Left renal cortex interstitium (tissue), 4 donors: ENCODE measurements at places on chromosomes 5 and 9. TPM values are rescaled to one million over a fixed set of nuclear protein-coding genes. Genes with fewer than 3 reads are reported as not detected.
A peak's percentile ranks its signal among the peaks of the same experiment; 100 is the strongest.

The ANGPTL2 gene
- polyA plus RNA-seq: 6.8 TPM

GRCh38 chr5:109191153-109191558 lies 218.6 kb downstream of the PJA2 start:
- no peak for DNase-seq

DNA sequence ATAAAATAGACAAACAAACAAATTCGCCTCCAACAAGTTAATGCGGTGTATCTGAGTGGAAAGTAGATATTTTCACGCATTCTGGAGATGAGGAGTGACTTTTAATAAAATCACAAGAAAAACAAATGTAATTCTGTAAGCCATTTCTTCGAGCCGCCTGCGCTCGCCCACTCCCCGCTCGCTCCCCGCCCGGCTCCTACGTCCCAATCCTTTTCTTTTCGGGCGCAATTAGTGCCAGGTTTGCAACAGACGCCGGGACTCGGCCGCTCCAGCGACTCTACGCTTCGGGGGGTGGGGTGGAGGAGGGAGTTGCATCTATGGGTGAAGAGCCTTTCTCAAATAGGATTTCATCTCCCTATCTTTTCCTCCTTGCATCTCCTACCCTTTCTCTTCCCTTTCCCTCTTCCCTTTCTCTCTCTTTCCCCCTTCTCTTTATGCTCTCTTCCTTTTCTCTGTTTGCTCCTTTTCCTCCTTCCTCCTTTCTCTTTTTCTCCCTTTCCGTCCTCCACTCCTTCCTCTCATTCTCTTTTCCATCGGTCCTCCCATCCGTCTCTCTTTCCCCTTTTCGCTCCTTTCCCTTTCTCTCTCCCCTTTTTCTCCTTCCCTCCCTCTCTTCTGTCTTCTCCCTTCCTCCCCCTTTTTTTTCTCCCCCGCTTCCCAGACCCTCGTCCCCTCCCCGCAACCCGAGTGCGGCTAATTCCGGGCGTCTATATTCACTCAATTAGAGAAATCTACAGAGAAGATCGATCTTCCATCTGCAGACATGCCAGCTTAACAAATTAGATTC lies 6.1 kb upstream of the OTP start:
- DNase-seq: no peak

The GHR gene
- polyA plus RNA-seq: 24.2 TPM

The TRIM52 gene
- 40.9 TPM for polyA plus RNA-seq

GRCh38 chr5:7925961-7926695 lies 57.2 kb downstream of the MTRR start:
- DNase-seq: no peak

DNA sequence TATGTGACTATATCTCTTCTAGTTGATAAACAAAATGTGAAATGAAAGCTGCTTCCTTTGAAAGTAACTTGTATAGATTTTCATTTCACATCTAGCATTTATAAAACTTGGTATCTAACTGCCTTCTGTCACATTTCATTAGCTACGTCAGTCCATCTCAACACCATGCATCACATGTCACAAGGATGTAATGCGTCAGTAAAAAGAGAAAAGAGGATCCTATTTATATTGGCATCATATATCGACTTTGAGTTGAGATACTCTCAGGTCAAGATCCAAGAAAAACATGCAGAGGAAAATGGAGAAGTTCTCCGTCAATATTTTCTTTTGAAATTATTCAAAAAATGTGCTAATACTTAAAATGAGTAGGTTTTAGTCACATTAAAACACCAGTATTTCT lies 1211.2 kb downstream of the EFNA5 start:
- DNase-seq: no peak

DNA sequence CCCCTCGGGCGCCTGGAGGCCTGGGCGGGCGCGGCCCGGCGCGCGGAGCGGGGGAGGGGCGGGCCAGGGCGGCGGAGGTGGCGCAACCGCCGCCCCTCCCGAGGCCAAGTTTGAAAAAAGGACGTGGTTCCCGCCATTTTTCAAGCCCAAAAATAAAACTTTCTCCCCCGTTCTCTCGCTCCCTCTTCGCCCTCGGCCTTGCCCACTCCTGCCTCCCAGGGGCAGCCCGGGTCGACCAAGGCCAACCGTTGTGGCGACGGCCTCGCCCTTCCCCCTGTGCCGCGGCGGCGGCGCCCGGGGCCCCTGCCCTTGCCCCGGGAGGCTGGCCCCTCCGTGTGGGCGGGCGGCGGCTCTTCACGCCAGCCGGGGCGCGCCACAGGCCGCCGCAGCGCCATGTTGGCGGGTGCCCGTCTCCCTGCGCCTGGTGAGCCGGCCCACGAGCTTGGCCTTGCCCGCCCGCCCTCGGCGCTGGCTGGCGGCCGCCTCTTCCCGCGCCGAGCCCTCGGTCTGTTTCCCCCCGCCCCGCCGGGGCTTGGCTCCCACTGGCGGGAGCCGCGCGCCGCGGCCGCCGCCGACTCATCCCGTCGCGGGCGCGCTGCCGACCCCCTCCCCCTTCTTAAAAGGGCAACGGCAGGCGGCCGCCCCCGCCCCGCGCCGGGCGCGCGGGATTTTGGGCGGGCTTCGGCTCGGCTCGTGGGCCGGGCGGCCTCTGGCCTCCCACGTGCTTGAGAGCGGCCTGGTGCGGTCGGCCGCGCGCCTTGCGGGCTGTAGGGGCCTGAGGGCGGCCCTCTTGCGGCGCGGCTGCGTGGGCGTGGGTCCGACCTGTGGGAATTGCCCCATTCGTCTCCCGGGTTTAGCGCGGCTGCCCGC lies 1.3 kb downstream of the ANP32B start:
- peak; percentile 45 for DNase-seq

GRCh38 chr5:66981266-66982055 lies 215.1 kb downstream of the CD180 start:
- DNase-seq: no peak
